ENCODE measurements at places on chromosomes 11 and 22. TPM values are rescaled to one million over a fixed set of nuclear protein-coding genes. Genes with fewer than 3 reads are reported as not detected.

Gene BTBD18
- total RNA-seq, result not detected

- no peak for DNase-seq
Observed at GRCh38 chr11:45440111-45440510, 154.0 kb upstream of the SYT13 start.

DNA sequence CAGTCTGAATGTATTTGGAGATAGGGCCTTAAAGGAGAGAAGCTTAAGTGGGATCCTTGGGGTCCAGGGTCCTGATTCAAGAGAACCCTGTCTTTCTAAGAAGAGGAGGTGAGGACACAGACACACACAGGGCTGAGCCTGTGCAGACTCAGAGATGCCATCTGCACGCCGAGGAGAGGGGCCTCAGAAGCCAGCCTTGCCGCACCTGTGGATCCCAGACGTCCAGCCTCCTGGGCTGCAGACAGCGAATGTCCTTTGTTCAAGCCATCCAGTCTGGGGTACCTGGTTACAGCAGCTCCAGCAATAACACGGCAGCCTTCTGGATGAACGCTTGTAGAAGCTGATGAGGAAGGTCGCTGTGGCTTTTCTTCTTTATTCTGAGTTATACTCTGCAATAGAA is 1086.1 kb downstream of the BRD1 start:
- DNase-seq, result no peak

Gene PDE3B
- total RNA-seq, result 7.5 TPM

DNA sequence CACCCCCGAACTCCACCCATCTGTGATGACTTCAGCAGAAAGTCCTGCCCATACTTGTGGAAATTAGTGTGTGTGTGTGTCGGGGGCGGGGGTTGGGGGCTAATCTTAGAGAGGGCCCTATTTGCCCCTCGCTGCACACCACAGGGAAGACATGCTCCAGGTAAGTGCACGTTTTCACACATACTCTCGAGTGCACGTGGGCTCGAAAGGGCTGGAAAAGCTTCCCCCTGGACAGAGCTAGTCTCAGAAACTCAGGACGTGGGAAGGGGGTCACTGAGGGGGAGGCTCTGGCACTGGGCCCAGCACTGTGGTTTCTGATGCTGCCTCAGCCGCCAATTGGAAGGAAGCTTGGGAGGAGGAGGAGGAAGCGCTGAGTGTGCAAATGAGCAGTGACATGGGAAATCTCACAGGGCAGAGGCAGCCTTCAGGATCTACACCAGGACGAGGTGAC is 40.7 kb upstream of the CD82 start:
- no peak for DNase-seq

Gene WBP2NL
- 1.6 TPM for total RNA-seq

Gene RASD2
- total RNA-seq, result 4.4 TPM

- no peak for DNase-seq
Observed at GRCh38 chr11:11073996-11074395, 216.1 kb upstream of the ZBED5 start.

DNA sequence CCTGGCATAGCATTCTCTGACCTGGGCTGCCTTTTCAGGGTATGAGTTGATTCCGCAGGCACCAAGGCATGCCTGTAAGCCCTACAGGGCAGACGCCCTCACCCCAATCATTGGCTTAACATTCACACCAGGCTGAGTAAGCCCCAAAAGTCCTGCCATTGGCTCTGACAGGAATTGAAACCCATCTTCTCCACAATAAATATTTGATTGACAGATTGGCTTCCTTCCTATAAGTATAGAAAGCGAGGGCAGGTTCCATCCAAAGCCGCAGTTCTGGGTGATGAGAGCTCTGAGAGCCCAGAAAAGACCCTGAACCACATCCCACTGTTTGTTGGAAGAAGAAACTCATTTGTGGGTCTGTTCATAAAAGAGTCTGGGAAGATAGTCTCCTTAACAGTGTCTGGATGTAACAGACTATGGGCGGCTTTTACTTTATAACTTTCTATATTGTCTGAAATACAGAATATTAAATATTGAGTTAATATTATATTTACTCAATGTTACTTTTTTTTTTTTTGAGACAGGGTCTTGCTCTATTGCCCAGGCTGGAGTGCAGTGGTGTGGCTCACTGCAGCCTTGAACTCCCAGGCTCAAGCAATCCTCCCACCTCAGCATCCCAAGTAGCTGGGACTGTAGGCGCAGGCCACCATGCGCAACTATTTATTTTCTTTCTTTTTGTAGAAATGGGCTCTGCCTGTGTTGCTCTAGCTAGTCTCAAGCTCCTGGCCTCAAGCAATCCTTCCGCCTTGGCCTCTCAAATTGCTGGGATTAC is 46.8 kb downstream of the FAM83F start:
- DNase-seq, result no peak

DNA sequence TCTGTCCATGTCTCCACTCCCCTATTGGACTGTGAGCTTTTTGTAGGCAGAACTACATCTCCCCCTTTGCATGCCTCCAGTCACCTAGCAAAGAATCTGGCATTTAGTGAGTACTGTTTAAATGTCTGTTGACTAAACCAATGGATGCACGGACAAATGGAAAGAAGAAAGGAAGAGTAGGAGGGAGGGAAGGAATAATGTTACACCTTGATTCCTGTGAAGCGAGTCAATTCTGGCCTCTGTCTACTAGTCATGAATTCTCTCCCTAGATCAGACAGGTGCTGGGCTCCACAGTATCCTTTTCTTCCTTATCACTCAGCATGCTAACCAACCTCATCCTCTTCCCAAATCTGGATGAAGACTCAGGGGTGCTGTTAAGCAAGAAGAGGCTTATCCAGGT is 33.6 kb downstream of the GALNT18 start:
- DNase-seq, result no peak

- no peak for DNase-seq
Observed at GRCh38 chr11:123168241-123168640, 26.8 kb downstream of the CLMP start.

Gene OR51G1
- not detected for total RNA-seq

DNA sequence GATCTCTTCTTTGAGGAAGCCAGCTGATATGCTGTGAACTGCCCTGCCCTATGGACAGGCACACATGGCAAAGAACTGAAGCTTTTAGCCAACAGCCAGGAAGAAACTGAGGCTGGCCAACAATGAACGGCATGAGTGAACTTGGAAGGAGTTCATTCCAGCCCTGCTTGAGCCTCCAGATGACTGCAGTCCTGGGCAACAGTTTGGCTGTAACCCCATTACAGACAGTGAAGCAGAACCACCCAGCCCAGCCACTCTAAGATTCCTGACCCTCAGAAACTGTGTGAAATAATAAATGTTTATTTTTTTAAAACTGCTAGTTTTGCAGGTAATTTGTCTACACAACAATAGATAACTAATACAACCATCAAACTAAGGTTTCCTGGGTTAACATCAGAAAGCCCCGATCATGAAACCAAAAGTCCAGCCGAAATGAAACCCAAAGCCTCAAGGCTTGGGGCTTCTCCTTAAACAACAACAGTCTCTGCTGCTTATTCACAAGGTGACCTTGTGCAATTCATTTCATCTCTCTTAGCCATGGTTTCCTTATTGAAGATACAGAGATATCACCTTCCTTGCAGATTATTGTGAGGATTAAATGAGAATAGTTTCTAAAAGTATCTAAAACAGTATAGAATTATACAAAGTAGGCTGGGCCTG is 31.4 kb downstream of the PAK1 start:
- no peak for DNase-seq

Gene P2RY6
- 2.9 TPM for total RNA-seq

GRCh38 chr11:70220136-70220535 is 17.0 kb downstream of the FADD start:
- DNase-seq, result no peak

- DNase-seq, result no peak
Observed at GRCh38 chr22:29166180-29166579, 39.5 kb upstream of the EMID1 start.

GRCh38 chr22:45285263-45286058 is 712 bp downstream of the UPK3A start:
- no peak for DNase-seq

Gene CBL
- total RNA-seq, result 15.6 TPM

GRCh38 chr11:68601147-68601546 is 83.2 kb upstream of the GAL start:
- DNase-seq, result no peak

Gene SCUBE1
- 1.7 TPM for total RNA-seq

GRCh38 chr11:69427337-69427736 is 54.1 kb upstream of the LINC01488 start:
- DNase-seq, result no peak

GRCh38 chr11:109000531-109000930 is 335.7 kb downstream of the DDX10 start:
- no peak for DNase-seq

Gene OR51E2
- 0.63 TPM for total RNA-seq

DNA sequence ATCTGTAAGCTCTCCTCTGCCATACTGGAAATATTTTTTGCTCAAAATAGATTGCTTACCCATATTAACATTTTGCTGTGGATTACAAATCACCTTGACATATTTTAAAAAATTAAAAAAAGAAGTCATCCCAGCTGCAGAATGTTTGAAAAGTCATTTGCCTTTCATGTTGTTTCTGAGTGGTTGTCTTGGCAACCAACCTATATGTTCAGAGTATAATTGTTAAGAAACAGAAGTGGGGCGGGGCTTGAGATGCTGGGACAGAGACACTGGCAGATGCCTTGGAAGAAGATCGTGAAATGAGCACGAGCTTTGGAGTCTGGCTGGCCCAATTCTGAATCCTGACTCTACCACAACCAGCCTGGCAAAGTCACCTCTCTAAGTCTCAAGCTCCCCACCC is 348.2 kb downstream of the LARGE1 start:
- DNase-seq, result no peak

- no peak for DNase-seq
Observed at GRCh38 chr11:20771681-20772080, 102.3 kb downstream of the NELL1 start.

GRCh38 chr22:16608931-16609330 is 16.3 kb upstream of the CCT8L2 start:
- DNase-seq, result no peak

GRCh38 chr22:47177334-47177815 is 414.9 kb downstream of the TBC1D22A start:
- no peak for DNase-seq

DNA sequence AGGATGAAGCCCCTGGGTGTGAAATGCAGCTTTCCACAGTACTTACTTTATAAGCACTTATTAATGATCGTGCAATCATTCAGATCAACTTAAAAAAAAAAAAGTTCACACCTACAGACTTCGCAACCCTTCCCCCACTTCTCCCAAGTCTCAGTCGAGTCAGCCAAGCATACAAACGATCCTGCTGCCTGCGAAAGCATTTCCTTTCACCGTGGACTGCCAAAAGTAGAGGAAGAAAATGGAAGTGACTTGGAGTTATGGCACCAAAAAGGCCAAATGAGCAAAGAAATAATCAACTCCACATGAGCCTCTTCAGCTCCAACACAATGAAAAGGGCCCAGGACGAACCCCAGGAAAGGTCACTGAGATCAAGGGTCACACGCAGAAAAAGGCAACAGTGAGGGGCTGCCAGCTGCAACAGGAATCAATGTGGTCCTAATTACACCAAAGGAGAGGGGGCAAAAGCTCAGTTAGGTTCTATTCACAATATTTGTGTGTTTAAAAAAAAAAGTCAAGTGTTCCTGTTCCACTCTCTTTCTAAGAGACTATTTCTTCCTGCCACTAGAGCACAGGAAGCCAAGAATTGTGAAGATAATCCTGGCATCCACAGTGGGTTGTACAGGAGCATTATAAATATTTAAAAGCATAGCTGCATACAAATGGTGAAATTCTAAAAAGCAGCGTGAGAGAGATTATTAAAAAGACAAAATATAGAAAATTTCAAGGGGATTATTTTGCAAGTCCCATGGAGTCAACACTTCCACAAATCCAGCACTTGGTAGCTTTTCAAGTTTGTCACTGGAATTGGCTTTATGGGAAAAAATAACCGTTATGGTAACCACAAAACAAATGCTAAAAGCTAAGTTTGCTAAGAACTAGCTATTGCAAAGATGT is 28.4 kb downstream of the CDON start:
- no peak for DNase-seq

GRCh38 chr11:69450064-69450856 is 31.2 kb upstream of the LINC01488 start:
- no peak for DNase-seq

DNA sequence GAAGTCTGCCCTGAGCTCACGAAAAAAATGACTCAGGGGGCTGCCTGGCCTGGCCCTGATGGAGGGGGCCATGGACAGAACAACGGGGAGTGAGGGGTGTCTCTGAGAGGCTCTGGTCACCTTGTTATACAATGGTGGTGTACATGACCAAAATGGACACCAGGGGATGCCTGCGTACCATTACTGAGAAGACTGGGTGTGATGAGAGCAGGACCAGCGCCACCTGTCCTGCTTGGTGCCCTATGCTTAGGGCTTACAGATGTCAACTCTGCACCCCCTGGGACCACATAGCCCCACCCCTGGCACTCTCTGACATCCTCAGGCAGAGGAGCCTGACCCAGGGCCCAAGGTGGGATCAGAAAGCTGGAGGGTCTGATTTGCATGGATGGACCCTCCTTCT is 104.8 kb downstream of the ZNF280B start:
- no peak for DNase-seq

Gene EIF4ENIF1
- 24.5 TPM for total RNA-seq

DNA sequence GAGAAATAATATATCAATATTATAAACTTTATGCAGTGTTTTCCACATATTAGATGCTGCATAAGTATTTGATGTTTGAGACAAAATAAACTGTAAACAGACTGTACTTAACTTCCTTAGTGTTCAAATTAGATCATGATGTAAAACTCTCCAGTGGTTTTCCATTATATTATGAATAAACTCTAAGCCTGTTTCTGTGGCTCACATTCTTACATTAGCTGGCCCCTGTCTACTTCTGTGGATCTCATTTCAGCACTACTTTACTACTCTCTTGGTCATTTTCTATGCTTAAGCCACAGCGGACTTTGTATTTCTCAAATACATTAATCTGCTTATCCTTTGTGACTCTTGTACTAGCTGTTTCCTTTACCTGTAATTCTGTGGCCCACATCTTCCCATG is 55.6 kb downstream of the ARHGEF12 start:
- DNase-seq, result no peak

Gene KIF18A
- 1.0 TPM for total RNA-seq

GRCh38 chr11:128784059-128784804 is 82.9 kb downstream of the KCNJ1 start:
- DNase-seq, result no peak

Data from mucosa of gallbladder (tissue), 1 donor.